ENCODE measurements at places on chromosomes 2 and 18.

- DNase-seq, result no peak
Observed at GRCh38 chr2:192146069-192147015, 48.4 kb downstream of the TMEFF2 start.

DNA sequence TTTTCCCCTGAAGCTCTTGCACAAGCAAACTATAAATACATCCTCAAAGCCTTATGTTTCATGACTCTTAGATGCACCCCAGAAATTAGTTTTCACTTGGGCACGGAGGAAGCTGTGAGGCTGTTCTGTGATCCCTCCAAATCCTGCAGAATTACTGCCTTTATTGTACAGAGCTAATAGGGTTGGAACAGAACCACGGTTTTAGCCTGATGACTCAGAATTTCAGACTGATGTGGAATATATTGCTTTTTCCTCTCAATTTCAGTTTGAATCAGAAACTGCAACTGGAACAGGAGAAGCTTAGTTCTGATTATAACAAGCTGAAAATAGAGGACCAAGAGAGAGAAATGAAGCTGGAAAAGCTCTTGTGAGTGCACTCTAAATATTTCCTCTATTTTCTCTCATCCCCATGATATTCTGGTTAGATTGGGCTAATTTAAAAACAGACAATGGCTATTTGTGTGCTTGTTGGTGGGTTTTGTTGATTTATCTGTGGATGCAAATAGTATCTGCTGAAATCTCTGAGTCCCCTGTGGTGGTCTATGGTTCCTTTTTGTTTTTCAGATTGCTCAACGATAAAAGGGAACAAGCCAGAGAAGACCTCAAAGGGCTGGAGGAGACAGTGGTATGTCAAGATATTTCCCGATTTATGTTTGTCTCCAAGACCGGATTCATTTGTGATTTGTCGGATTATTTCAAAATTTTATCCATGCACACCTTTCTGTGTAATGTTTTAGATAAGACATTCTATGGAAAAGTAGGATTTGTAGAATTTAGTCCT, 38.2 kb upstream of the LYPD6B start:
- no peak for DNase-seq

DNA sequence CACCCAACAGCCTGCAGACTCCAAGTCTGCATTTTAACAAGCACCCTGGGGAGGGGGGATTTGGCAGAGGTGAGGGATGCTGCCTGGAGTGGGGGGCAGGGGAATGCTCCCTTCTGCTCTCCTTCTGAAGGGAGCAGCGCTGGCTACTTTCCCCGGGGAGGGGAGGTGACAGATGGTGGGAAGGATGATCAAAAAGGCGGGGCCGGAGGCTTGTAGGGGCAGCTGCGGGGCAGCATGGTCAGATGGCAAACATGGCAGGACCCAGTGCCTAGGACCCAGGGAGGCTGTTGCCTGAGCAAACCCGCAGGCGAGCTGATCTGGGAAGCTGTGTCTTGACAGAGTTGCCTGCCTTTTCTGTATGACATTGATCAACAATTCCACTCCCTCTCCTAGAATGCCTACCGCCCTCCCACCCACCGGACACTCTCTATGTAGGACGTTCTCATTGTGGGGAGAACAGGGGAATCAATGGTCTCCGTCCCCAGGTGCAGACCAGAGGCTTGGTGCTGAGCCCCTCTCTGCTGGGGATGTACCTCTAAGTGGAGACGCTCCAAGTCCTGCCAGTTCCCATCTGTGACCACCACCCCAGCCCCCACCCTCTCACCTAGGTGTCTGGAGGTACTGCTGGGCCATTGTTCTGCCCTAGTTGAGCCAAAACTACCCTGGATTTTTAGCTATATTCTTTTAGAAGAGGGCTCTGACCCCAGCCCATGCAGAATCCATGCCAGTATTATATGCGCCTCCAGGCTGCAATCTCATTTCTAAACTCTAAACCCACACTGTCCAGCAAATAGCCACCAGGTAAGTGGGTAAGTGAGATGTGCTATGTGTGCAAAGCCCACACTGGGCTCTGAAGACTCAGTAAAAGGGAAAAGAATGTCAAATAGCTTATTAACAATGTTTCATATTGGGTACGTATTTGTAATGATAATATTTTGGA, 89.7 kb upstream of the SEC11C start:
- DNase-seq, result no peak

GRCh38 chr2:13858626-13859025, 773.9 kb upstream of the LRATD1 start:
- DNase-seq, result no peak

DNA sequence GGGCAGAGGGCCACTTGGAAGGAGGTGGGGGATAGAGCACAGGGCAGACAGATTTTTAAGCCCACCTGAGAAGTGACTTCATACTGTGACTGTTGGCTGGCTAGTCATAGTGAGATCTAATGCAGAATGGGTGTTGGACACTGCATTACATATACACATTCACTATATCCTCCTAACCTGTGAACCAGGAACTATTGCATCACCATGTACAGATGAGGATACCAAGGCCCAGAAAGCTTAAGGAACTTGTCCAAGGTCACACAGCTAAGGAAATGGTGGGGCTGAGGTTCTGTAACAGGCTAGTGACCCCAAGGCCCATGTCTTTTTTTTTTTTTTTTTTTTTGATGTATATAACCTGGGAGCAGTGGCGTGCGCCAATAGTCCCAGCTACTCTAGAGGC, 49.6 kb upstream of the SPRED2 start:
- DNase-seq, result no peak

DNA sequence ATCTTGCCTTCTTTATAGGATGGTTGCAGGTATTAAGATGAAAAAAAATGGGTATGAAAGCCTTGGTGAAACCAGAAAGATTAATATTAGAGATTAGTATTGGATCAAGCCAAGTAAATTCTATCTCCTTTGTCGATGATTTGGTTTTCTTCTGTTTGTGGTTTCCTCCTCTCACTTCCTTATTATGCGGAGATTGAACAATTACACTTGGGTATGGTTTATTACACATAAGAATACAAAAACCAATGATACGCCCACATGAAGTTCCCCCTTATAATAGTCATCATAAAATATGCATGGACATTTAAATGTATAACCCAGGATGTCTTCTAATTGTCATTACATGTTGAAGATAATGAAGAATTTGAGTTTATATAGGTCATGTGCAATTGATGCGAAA, 4.9 kb downstream of the LTBP1 start:
- no peak for DNase-seq

DNA sequence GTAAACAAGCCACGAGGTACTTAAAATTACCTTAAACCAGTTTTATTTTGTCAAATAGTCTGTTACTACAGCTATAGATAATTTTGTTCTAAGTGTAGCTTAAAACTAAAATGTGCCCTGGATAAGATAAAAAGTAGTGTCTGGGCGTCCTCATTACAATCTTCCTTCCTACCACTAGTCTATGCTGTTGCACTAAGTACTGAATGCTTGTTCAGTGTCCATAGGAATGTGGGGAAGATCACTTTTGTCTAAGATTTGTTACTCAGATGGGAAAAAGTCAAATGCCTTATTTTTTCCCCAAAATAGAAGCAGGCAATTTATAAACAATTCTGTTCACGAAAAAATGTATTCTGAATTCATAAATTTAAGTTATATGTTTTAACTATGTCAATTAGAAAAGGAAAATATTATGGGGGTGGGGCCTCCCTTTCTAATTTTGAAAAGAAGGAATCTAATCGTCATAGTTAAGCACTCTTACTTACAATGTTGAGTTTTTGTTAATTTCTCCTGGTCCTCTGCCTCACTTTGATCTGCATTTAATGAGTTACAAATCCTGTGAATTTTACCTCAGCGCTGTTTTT, 140.4 kb upstream of the VRK2 start:
- DNase-seq, result no peak

- DNase-seq, result no peak
Observed at GRCh38 chr2:2664989-2665833, 334.1 kb upstream of the MYT1L start.

- no peak for DNase-seq
Observed at GRCh38 chr2:222290736-222291484, 7.9 kb downstream of the PAX3 start.

DNA sequence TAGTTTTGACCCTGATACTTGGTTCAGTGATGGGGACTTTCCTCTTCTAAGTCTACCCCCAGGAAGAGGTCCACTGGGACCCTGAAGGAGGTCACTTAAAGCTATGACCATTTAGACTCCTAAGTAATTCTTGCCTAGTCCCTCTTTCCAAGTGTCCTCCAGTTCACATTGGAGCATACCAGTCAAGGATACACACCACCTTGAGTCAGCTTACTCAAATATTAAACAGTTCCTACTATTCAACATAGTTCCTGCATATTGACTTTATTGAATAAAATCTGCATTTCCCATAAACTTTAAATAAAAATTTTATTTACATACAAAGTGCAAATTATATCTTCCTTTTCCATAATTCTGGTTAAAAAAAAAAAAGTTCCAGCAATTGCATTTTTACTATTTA, 36.3 kb downstream of the SLC5A7 start:
- no peak for DNase-seq

DNA sequence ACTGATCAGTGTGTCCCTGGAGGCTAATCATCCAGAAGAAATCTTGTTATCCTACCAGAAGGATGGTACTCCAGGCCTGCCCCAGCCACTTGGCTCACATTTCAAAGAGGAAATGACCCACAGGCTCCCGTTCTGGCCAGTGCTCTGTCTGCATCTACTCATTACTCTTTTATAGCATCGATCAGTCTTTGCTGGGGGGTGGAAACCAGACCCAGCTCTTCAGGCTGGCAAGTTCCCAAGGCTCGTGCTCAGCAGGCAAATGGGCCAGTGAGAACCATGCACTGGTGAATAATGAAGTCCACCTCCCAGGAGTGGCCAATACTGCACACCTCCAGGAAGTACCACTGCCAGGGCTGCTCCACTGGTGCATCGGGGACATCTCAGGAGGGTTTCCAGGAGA, 38.8 kb downstream of the DNER start:
- no peak for DNase-seq

- peak; percentile 90 for DNase-seq
Observed at GRCh38 chr2:219060821-219061791, at the start of gene IHH. TSS of gene IHH (minus strand) at chr2:219060921. CDS start at chr2:219060467, 454 bp downstream.

DNA sequence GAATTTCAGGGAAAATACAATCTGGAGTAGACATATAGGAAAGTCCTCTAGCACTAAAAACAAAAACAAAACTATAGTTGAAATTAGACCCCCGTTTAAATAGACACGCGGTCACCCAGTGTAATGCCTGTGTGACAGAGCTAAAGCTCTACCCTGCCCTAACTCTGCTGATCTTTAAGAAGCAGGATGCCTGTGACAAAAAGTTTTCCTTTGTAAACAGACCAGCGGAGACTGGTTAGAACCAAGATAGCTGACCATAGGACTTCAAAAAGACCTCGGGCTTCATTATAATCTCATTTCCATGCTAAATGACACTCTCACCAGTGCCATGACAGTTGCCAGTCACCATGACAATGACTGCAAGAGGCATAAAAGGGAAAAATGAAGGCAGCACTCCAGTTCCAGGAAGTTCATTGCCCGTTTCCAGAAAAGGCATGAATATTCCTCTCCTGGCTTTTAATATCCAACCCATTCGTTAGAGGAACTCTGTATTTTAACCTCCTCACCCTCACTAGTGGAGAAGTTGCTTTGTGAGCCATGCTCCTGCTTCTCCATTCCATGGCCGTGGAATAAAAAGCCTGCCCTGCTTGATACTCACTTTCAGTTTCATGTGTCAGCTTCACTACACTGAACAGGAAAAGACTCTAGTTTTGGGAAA, 157.2 kb upstream of the COPS8 start:
- no peak for DNase-seq

GRCh38 chr18:55552526-55553189, 35.3 kb downstream of the TCF4 start:
- DNase-seq, result no peak

DNA sequence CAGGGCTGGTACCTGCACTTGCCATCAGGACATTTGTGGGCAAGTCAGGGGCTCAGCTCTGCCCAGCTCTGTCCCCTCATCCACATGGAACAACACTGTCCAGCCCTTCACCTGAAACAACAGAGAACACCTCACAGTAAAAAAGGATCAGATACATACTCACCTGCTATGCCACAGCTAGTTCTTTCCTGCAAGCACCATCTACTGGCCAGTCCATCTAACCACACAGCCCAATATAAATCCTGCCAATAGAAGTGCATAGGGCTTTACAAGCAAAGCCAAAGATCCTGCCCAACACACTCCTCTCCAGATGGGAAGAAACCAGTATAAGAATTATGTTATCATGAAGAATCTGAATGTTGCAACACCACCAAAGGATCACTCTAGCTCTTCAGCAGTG, 52.2 kb upstream of the GALNT13 start:
- DNase-seq, result no peak

GRCh38 chr2:200258881-200259576, 47.5 kb upstream of the SPATS2L start:
- no peak for DNase-seq
